ENCODE measurements at places on chromosomes 7 and 10. TPM values are rescaled to one million over a fixed set of nuclear protein-coding genes. Genes with fewer than 3 reads are reported as not detected.
A peak's percentile ranks its signal among the peaks of the same experiment; 100 is the strongest.

GRCh38 chr10:99344715-99345114 is 15.6 kb downstream of the CNNM1 start:
- DNase-seq: no peak

DNA sequence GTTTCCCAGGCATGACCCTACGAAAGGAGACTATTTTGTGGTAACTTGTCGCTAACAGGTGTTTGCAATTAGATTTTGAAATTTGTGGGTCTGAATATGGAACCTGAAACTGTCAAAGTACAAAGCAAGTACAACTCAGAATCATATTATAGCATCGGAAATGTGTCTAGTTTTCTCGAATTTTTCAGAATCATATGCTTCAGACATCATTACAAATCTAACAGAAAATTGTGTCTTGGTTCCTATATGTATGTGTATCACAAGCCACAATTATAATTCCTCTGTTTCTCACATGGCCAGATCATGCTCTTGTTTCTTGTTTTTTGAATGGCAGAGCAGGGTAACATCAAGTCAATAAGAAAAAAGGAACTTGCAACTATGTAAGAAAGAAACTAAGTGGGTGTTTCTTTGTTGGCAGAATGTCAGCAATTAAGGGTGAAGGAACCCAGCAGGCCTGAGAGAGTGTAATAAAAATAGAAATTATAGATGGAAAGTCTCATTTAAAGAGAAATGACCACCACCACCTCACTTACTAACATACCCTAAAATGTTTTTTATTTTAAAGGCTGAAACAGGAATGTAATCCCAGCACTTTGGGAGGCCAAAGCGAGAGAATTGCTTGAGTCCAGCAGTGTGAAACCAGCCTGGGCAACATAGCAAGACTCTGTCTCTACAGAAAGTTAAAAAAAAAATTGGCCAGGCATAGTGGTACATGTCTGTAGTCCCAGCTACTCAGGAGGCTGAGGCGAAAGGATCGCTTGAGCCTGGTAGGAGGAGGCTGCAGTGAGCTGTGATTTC is 51.3 kb downstream of the PRTFDC1 start:
- DNase-seq: no peak

DNA sequence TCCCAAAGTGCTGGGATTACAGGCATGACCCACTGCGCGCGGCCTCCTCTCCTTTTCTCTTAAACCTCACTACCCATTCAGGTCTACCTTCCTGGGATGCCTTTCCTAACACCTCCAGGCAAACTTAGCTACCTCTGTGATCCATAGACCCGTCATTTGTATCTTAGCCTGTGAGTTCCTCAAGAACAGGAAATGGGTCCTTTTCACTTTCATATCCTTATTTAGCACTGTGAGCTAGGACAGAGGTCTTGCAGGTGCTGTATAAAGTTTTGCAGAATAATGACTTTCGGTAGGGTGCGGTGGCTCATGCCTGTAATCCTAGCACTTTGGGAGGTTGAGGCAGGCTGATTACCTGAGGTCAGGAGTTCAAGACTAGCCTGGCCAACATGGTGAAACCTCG is 215.7 kb downstream of the RELN start:
- DNase-seq: no peak

GRCh38 chr10:111548084-111548726 is 471.4 kb downstream of the ADRA2A start:
- DNase-seq: no peak

DNA sequence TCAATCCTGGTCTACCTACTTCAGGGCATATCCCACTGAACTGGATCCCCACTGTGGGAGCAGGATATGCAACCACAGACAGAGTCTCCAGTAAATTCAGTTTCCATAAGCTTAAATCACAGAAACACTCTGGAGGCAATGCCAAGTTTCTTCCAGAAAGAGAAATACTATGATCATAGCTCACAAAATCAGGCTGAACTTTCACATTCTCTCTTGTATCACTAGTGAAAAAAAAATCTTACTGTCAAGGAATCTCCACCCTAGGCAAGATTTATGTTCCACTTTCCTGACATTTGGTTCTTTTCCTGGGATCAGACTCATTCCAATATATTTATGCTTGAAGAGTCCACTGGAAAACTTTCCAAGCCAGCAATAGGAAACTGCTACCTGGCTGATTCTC is 749.0 kb downstream of the SUGCT start:
- no peak for DNase-seq

DNA sequence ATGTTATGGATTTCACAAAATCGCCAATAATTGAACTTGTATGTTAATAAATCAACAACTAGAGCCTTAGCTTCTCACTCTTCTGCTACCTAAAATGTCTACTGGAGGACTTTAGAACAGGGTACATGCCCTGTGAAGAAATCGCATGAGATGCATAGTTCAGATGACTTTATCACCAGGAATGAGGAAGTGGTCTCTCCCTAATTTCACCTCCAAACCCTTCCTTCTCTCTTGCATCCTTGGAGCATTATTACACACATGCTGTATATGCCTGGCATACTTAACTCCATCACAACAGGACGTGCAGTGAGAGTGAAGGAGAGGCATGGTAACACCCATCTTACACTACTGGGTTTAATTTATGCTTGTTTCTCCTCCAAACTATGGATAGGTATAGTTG is 27.8 kb downstream of the RHEB start:
- DNase-seq: no peak

DNA sequence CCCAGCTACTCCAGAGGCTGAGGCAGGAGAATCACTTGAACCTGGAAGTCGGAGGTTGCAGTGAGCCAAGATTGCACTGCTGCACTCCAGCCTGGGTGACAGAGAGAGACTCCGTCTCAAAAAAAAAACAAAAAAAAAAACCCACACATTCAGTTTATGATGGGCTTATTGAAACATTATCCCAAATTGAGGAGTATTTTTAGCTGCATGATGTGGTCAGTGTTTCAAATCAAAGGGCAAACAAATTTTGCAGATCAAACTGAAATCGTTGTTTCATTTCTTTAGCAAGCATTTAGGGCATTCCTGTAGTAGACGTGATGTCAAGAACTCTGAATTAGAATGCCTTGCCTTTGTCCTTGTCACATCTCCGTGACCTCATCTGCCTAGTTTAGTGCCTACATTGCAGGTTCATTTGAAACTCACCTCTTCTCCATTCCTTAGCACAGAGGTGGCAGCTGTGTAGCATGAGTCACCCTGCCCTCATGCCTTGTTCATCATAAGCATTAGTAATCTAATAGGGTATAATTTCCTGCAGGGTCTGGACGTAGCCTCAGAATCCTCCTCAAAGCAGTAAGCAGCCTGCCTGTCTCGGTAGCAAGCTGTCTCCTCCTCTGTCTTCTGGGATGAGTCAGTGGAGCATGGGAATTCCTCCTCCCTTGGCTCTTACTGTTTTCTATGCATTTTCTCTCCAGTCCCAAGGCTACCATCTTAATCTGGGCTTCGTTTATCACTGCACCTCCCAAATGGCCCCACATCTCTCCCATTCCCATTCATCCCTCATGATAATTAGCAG is 73.8 kb downstream of the CUL1 start:
- DNase-seq: no peak

DNA sequence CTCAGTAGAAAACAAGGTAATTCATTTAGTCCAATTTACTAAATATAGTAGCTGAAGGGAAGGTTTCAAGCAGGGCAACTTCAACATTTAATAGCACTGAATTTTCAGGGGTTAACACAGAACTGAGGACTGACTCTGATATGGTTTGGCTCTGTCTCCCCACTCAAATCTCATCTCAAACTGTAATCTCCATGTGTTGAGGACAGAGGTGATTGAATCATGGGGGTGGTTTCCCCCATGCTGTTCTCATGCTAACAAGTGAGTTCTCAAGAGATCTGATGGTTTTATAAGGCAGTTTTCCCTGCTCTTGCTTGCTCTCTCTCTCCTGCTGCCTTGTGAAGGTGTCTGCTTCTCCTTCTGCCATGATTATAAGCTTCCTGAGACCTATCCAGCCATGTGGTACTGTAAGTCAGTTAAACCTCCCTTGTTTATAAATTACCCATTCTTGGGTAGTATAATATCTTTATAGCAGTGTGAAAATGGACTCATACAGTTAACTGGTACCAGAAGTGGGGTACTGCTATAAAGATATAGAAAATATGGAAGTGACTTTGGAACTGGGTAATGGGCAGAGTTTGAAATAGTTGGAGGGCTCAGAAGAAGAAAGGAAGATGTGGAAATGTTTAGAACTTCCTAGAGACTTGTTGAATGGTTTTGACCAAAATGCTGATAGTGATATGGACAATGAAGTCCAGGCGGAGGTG is 9.8 kb upstream of the UMAD1 start:
- DNase-seq: no peak

DNA sequence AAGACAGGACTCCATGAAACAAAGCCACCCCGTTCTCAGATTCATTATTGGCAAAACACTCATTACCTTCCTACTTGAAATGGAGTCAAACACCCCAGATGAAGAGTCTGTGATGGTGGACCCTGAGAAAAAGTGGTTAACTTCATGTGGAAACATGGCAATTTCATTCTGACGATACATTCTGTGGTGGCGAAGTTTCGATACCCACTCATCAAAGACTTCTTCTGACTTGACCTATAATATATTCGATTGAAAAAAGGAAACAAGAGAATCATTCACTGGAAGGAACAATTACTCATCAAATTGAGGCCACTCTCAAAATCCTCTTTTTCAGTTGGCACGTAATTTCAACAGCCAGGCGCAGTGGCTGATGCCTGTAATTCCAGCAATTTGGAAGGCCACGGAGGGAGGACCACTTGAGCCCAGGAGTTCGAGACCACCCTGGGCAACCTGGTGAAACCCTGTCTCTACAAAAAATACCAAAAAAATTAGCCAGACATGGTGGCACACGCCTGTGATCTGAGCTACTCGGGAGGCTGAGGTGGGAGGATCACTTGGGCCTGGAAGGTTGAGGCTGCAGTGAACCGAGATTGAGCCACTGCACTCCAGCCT is 108.8 kb upstream of the GSDME start:
- DNase-seq: no peak

- DNase-seq: no peak
Measured at GRCh38 chr10:101087965-101088364, 26.2 kb downstream of the KAZALD1 start.

GRCh38 chr7:80613519-80613918 is 24.9 kb upstream of the CD36 start:
- no peak for DNase-seq

GRCh38 chr7:126657137-126657536 is 595.6 kb downstream of the GRM8 start:
- no peak for DNase-seq

- no peak for DNase-seq
Measured at GRCh38 chr7:105452085-105452484, 63.4 kb upstream of the SRPK2 start.

DNA sequence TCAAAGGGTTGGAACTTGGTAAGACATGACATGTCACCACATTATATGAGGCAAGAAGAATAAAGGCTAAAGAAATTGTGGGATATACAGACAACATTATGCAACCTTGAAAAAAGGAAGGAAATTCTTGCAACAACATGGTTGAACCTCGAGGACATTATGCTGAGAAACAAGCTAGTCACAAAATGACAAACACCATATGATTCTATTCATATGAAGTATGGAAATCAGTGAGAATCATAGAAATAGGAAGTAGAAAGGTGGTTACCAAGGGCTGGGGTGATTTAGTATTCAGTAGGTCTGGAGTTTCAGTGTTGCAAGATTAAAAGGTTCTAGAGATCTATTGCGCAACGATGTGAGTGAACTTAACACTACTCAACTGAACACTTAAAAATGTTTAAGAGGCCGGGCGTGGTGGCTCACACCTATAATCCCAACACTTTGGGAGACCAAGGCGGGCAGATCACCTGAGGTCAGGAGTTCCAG is 126.9 kb upstream of the TBX20 start:
- no peak for DNase-seq

- no peak for DNase-seq
Measured at GRCh38 chr10:77504873-77505257, 132.7 kb downstream of the KCNMA1 start.

- no peak for DNase-seq
Measured at GRCh38 chr7:152462995-152463708, 27.3 kb upstream of the KMT2C start.

- DNase-seq: no peak
Measured at GRCh38 chr10:93309062-93309461, 173.1 kb downstream of the MYOF start.

- DNase-seq: no peak
Measured at GRCh38 chr7:41674505-41675023, 28.3 kb downstream of the INHBA start.

DNA sequence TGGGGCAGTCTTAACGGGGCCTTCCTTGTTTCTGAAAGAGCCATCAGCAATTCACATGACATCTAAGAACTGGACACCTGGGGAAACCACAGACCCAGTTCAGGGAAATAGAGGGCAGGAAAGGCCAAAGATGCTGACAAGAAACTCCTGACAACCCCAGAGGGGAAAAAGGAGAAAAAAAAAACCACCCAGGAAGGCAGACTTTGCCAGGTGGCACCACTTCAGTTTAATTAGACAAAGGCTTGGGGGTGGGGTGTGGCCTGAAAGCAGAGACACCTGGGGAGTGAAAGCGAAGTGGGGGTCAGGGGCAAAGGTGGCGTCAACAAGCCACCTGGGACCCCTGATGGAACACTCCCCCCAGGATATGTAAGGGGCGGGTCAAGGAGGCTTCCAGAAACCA is 53.6 kb downstream of the RAB11FIP2 start:
- no peak for DNase-seq

DNA sequence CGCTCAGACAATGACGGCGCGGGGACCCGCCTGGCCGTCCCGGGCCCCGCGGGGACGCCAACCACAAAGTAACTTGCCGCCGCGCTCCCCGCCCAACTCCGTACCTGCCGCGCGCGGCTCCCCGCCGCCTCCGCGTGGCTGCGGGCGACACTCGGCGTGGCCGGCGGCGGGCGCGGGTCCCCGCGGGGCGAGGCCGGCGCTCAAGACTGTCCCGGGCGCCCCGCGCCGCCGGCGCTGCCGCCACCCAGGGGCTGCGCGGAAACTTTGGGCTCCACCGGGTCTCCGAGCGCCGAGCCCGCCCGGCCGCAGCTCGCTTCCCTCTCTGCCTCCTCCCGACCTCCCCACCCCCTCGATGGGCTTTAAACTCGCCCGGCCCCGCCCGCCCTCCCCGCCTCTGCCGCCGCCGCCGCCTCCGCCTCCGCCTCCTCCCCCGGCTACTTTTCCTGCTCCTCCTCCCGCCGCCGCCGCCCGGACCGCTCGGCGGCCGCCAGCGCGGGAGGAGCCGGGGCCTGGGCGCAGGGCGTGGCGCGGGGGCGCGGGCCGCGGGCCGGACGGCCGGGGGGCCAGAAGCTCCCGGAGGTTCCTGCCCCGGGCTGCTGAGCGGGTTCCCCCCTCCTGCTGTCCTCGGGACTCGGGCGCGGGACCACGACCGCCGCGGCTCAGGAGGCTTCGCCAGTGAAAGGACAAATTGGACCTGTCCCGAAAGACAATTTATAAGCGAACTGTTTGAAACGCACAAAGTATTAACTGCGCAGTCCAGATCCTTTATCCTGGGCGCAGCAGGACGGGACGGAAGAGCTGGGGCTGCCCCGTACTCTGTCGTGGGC is 10.6 kb upstream of the GRB10 start:
- peak; percentile 92 for DNase-seq

NAT16 gene
- polyA plus RNA-seq: not detected

VTI1A gene
- 9.1 TPM for polyA plus RNA-seq

VSTM4 gene
- polyA plus RNA-seq: 9.9 TPM

SYCE1 gene
- polyA plus RNA-seq: 0.34 TPM

MET gene
- 4.1 TPM for polyA plus RNA-seq

OR2A7 gene
- polyA plus RNA-seq: 0.45 TPM

PITX3 gene
- 0.52 TPM for polyA plus RNA-seq

MRPL43 gene
- 90.6 TPM for polyA plus RNA-seq

DNAJC9 gene
- 6.5 TPM for polyA plus RNA-seq

ELN gene
- 73.4 TPM for polyA plus RNA-seq

TFEC gene
- 0.41 TPM for polyA plus RNA-seq

PRXL2A gene
- 105 TPM for polyA plus RNA-seq

ADAM22 gene
- 0.57 TPM for polyA plus RNA-seq

ATRNL1 gene
- 0.75 TPM for polyA plus RNA-seq

TMEM236 gene
- 0.27 TPM for polyA plus RNA-seq

COL13A1 gene
- polyA plus RNA-seq: 6.8 TPM

PLEKHA1 gene
- polyA plus RNA-seq: 15.7 TPM
